Kidney (tissue), 22 donors: ENCODE measurements at places on chromosomes 13 and 19.

GRCh38 chr13:112144616-112145550, 77.9 kb downstream of the SOX1 start:
- DNase-seq, result peak; percentile 43
- no peaks in the 10 kb centered on the region for H3K36me3 ChIP-seq
- no peaks in the 10 kb centered on the region for H3K4me1 ChIP-seq
- no peak overlapping the region for H3K27ac ChIP-seq
- no peaks in the 10 kb centered on the region for H3K27me3 ChIP-seq
- no peak overlapping the region for H3K4me3 ChIP-seq

- no peak overlapping the region for H3K4me3 ChIP-seq
- H3K36me3 ChIP-seq, result no peaks in the 10 kb centered on the region
- no peaks in the 10 kb centered on the region for H3K4me1 ChIP-seq
- no peak for DNase-seq
Observed at GRCh38 chr19:28166025-28166424, 1046.9 kb downstream of the UQCRFS1 start.

DNA sequence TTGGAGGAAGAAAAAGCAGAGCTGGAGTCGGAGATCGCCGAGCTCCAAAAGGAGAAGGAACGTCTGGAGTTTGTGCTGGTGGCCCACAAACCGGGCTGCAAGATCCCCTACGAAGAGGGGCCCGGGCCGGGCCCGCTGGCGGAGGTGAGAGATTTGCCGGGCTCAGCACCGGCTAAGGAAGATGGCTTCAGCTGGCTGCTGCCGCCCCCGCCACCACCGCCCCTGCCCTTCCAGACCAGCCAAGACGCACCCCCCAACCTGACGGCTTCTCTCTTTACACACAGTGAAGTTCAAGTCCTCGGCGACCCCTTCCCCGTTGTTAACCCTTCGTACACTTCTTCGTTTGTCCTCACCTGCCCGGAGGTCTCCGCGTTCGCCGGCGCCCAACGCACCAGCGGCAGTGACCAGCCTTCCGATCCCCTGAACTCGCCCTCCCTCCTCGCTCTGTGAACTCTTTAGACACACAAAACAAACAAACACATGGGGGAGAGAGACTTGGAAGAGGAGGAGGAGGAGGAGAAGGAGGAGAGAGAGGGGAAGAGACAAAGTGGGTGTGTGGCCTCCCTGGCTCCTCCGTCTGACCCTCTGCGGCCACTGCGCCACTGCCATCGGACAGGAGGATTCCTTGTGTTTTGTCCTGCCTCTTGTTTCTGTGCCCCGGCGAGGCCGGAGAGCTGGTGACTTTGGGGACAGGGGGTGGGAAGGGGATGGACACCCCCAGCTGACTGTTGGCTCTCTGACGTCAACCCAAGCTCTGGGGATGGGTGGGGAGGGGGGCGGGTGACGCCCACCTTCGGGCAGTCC, 5.0 kb downstream of the FOSB start:
- DNase-seq, result no peak
- H3K36me3 ChIP-seq, result no peaks in the 10 kb centered on the region
- peaks cover 22% of the 10 kb centered on the region for H3K27me3 ChIP-seq
- no peak overlapping the region for H3K4me3 ChIP-seq

GRCh38 chr13:29817604-29818378, 32.6 kb downstream of the UBL3 start:
- H3K36me3 ChIP-seq, result no peaks in the 10 kb centered on the region
- no peak overlapping the region for H3K27ac ChIP-seq
- no peaks in the 10 kb centered on the region for H3K27me3 ChIP-seq
- no peaks in the 10 kb centered on the region for H3K4me1 ChIP-seq
- no peak overlapping the region for H3K4me3 ChIP-seq

DNA sequence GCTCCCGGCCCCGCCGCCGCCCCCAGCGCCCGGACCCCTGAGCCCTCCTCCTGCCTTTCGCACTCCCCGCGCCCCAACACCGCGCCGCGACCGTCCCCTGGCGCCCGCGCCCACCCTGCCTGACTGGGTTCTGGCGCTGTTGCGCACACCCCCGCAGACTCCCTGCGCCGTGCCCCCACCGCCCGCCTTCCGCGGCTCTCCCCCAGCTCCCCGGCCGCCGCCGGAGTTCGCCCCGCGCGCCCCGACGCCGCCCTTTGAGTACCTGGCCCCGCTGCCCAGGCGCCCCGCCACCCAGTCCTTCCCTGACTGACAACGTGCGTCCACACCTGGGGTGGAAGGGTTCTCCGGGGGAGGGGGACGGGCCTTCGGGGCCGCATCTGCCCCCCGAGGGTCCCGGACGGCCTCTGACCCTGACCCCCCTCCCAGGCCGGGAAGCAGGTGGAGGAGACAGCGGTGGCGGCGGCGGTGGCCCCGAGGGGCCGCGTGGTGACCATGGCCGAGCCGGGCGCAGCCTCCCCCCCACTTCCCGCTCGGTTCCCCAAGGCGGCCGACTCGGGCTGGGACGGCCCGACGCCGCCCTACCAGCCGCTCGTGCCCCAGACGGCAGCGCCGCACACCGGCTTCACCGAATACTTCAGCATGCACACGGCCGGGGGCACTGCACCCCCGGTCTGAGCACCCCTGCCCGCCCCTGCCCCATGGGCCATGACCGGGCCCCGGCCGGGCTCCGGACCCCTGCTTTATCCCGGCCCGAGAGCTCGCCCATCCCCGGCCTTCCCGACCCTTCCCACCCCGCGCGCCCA, 1.4 kb upstream of the MEGF8 start:
- H3K4me1 ChIP-seq, result no peaks in the 10 kb centered on the region
- H3K4me3 ChIP-seq, result no peak overlapping the region
- DNase-seq, result no peak
- H3K27me3 ChIP-seq, result peaks cover 4% of the 10 kb centered on the region
- no peaks in the 10 kb centered on the region for H3K36me3 ChIP-seq

GRCh38 chr13:40352380-40352778, 314.1 kb downstream of the FOXO1 start:
- H3K36me3 ChIP-seq, result no peaks in the 10 kb centered on the region
- no peak overlapping the region for H3K4me3 ChIP-seq

DNA sequence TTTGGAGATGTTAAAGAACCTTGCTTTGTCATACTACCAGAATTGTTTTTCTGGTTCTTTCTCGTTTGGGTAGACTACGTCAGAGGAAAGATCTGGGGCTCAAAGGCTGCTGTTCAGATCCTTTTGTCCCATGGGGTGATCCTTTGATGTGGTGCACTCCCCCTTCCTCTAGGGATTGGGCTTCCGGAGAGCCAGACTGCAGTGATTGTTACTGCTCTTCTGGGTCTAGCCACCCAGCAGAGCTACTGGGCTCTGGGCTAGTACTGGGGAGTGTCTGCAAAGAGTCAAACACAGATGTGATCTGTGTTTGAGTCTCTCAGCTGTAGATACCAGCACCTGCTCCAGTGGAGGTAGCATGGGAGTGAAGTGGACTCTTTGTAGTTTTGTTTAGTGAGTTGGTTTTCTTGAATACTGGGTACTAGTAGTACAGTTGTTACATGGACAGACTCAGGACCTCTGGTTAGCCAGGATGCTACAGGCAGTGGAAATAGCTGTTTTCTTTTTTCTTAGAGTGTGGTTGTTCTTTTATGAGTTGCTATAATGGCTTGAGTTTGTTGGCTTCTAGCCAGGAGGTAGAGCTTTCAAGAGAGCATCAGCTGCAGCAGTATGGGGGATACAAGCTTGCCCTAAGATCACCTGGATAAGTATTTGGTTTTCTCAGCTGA, 34.4 kb downstream of the DNAJC15 start:
- DNase-seq, result no peak
- no peak overlapping the region for H3K27ac ChIP-seq
- H3K36me3 ChIP-seq, result no peaks in the 10 kb centered on the region
- H3K4me3 ChIP-seq, result no peak overlapping the region

DNA sequence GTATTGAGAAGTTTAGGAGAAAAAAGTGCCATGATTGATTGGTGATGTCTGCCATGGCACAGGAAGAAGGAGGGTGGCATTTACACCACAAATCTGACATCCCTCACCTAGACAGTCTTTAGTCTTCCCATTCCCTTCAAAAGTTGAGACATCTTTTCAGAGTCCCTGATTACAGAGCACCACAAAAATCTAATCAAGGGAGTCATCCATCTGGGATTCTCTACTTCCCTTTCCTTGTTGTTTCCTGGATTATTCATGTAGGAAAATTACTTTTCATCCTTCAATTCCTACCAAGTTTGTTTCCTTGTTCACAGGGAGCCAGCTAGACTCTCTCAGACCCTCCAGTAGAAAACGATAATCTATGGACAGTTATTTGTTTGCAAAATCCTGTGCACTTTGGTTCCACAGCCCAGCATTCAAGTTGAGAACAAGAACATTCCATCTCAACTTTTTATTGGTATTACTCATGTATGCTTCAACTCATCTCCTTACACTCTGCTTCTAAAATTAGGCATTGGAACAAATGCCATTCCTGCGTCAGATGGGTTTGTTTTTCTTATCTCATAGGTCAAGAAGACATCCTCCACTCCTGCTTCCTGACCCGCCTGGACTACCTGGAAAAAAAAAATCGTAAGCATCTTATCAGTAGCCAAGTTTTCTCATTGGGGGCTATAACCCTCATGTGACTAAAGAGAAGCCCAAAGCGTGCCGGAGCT, 259.9 kb downstream of the FOXO1 start:
- H3K27me3 ChIP-seq, result no peaks in the 10 kb centered on the region
- no peak overlapping the region for H3K27ac ChIP-seq

DNA sequence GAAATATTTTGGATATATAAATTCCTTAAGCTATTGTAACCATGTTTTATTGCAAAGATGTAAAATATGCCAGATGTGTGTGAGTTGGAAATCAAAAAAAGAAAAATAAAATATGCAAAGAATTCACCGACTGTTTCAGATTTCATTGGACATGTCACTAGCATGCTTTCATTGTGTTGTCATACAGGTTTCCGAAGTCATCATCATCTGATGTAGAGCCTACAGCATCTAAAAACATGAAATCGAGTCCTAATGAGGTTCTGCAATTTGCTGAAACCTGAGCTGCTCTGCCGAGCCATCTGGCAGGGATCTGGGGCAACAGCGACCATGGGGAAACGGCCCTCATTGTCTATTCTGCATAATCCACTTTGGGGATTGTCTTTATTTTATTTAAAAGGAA, 196.1 kb upstream of the MAB21L1 start:
- no peaks in the 10 kb centered on the region for H3K27me3 ChIP-seq
- H3K27ac ChIP-seq, result no peak overlapping the region
- H3K36me3 ChIP-seq, result no peaks in the 10 kb centered on the region
- H3K4me3 ChIP-seq, result no peak overlapping the region
- DNase-seq, result no peak

DNA sequence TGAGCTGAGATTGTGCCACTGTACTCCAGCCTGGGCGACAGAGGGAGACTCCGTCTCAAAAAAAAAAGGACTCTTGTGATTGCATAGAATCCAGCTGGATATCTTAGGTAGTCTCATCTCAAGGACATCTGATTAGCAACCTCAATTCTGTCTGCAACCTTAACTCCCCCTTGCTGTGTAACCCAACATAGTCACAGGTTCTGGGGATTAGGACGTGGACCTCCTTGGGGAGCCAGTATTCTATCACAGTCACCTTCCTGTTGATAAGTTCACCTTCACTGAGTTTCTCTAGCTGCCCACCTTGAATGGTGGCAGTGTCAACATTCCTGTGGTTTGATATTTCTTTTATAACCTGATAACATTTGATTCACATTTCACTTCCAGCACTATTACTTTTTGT, 27.2 kb downstream of the GPR18 start:
- no peaks in the 10 kb centered on the region for H3K36me3 ChIP-seq
- no peak overlapping the region for H3K4me3 ChIP-seq
